ENCODE measurements at places on chromosomes 5 and 9.

GRCh38 chr9:7153566-7153965 lies 395.8 kb downstream of the KDM4C start:
- no peak for DNase-seq

DNA sequence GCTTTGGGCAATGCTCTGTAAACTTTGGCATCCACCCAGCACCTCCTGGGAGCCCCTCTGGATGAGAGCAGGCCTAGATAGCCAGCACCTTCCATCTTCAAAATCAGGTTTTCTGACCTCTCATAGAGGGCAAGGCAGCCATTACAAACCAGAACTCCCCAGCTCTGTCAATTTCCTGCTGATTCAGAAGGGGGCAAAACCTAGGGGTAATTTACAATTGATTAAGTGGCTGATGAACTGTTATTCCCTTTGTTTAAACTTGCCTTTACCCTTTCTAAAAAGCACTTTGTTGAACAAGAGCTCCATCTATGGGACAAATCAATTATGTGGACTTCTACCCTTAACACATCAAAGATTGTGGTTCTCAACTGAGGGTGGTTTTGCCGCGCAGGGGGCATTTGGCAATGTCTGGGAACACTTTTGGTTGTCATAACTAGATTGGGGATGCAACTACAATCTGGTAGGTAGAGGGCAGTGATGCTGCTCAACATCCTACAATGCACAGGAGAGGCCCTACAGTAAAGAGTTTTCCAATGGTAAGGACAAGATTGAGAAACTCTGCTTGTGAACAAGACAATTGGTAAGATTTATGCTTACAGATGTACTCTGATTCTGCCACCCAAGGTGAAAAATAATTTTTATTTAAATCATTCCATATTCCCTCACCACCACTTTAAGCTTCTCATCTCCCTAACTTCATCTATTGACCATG lies 184.1 kb downstream of the MARCHF11 start:
- no peak for DNase-seq

GRCh38 chr9:79020276-79020675 lies 551.5 kb upstream of the TLE4 start:
- DNase-seq = no peak

DNA sequence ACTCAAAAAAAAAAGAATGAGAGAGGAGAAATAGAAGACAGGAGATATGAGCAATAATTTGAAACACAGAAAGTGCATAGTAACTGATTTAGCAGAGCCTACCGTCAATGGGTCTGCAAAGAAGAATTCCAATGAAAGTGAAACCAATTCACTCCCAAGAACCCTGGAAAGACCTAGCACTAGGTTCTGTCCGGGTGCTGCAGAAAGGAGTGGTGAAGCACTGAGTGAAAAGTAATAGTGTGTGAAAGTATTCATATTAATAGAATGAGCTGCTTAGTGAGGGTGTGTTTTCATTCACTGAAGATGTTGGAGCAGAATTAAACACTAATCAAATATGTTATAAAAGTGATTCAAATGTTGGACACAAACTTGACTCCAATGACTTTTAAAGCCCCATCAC lies 51.3 kb upstream of the SLC30A5 start:
- no peak for DNase-seq

GRCh38 chr5:142657446-142657845 lies 28.4 kb downstream of the FGF1 start:
- no peak for DNase-seq

GRCh38 chr5:53815471-53815870 lies 255.0 kb downstream of the NDUFS4 start:
- no peak for DNase-seq

DNA sequence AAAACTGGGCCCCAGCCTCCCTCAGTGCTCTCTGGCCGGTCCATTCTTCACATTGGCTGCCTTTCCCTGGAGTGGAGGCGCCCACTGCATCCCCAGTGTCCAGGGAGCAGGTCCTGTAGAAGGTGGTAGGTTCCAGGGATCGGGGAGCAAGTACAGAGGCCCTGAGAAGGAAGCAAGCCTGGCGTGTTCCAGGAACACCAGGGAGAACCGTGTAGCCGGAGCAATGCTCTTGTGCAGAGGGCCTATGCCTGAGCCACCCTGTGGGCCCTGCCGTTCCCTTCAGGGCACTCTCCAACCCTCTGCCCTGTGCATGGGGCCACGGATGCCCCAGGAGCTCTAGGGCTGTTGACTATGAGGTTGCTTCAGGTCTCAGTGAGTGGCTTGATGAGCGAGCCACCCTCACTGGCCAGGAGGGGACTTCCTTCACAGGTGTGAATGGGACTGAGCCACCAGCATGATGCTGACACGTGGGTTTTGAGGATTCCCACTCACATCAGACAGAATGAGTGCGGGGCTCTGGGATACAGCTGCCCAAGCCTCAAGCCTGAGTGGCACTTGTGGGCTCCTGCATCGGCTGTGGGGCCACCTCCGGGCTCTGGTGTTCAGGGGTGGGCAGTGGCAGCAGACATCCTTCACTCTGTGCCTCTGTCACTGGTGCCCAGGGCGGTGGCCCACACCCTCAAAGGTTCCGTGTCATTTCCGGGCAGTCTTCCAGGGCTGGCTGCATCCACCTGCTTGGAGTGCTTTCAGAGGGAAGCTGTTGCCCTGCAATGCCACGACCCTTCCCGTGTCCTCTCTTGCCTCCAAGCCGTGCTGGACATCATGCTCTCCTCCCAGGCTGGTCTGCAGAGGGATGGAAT lies 54.4 kb downstream of the ADAMTS2 start:
- DNase-seq = no peak

GRCh38 chr5:157214415-157214814 lies 33.8 kb downstream of the ITK start:
- no peak for DNase-seq

GRCh38 chr9:13383216-13383615 lies 103.7 kb upstream of the MPDZ start:
- no peak for DNase-seq

DNA sequence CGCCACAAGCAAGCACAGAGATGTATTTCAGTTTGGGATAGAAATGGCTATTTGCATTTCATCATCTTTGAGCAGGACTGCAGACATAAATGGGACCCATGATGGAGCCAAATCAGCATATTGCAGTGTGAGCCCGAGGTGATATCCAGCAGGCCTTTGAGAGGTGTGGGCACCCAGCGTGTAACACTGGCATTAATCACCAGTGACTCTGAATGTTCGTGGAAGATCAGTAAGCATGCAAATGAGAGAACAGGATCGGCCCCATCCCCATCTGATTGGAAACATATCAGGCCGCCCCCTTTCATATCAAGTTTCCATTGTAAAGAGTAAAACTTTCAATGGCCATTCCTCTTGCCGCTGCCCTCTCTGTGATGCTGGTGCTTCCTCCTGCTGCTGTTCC lies 84.0 kb downstream of the GTF3C4 start:
- no peak for DNase-seq
